ENCODE measurements at places on chromosomes 12 and 14. TPM values are rescaled to one million over a fixed set of nuclear protein-coding genes. Genes with fewer than 3 reads are reported as not detected.

The RNFT2 gene
- total RNA-seq, result 4.1 TPM

The ADCY6 gene
- 76.6 TPM for total RNA-seq

The ARPC3 gene
- total RNA-seq, result 496 TPM

The CD4 gene
- total RNA-seq, result not detected

The TCP11L2 gene
- total RNA-seq, result 7.9 TPM

The ASCL1 gene
- total RNA-seq, result not detected

The ART4 gene
- total RNA-seq, result not detected

The SRP54 gene
- total RNA-seq, result 96.2 TPM

The NOXRED1 gene
- total RNA-seq, result not detected

The WNT1 gene
- not detected for total RNA-seq

The WASHC3 gene
- 86.2 TPM for total RNA-seq

The ENTPD5 gene
- 15.0 TPM for total RNA-seq

The TAS2R8 gene
- total RNA-seq, result not detected

The ARHGAP9 gene
- not detected for total RNA-seq

The C12orf50 gene
- not detected for total RNA-seq

The GRIN2B gene
- 1.5 TPM for total RNA-seq

The LRRIQ1 gene
- 3.2 TPM for total RNA-seq

The RNASE4 gene
- 18.5 TPM for total RNA-seq

The OTX2 gene
- not detected for total RNA-seq

The RPS6KL1 gene
- 2.9 TPM for total RNA-seq

The MYH6 gene
- not detected for total RNA-seq

The KRT73 gene
- not detected for total RNA-seq

The P2RX2 gene
- total RNA-seq, result not detected

The RIMBP2 gene
- not detected for total RNA-seq

The MIP gene
- total RNA-seq, result not detected

The CLEC12A gene
- total RNA-seq, result not detected

The APOF gene
- total RNA-seq, result not detected

The IL22 gene
- not detected for total RNA-seq

The KRT81 gene
- not detected for total RNA-seq

The SOAT2 gene
- not detected for total RNA-seq

The PTHLH gene
- 8.3 TPM for total RNA-seq

The VEZT gene
- total RNA-seq, result 42.9 TPM

The MLXIP gene
- 7.0 TPM for total RNA-seq

The STAB2 gene
- total RNA-seq, result not detected

The KLRG1 gene
- 4.2 TPM for total RNA-seq

The FAM186B gene
- 0.64 TPM for total RNA-seq

The LTB4R2 gene
- total RNA-seq, result 0.98 TPM

The TTC8 gene
- total RNA-seq, result 47.1 TPM

The MGST1 gene
- 694 TPM for total RNA-seq

The GLIPR1 gene
- total RNA-seq, result 25.5 TPM

The PRORP gene
- 22.8 TPM for total RNA-seq
